GM12891 (cell line): ENCODE measurements at places on chromosomes 16 and 17.
A peak's percentile ranks its signal among the peaks of the same experiment; 100 is the strongest.

GRCh38 chr17:49525831-49526741 is 31.0 kb downstream of the NGFR start:
- DNase-seq: peak; percentile 5

- no peak for DNase-seq
Measured at GRCh38 chr16:52494145-52494544, 52.8 kb downstream of the TOX3 start.

GRCh38 chr17:9817086-9817485 is 4.8 kb downstream of the GSG1L2 start:
- no peak for DNase-seq

DNA sequence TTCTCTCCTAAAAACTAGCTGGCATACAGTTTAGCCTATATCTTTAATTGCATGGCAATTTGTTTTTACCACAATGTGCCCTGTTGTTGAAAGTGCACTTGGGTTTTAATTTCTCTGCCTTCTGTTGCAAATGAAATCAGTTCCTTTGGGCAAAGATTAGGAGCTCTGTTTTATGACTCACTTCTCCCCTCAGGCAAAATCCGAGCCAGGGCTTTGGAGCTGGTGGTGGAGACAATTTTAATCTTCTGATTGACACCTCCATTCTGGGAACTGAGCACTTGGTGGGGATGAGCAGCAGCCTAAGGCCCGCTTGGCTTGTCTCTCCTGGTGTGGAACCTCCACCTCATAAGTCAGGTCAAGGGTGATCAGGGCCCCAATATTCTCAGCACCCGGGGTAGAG is 13.3 kb upstream of the MYH8 start:
- DNase-seq: no peak
